ENCODE measurements at places on chromosomes 6 and 20. TPM values are rescaled to one million over a fixed set of nuclear protein-coding genes. Genes with fewer than 3 reads are reported as not detected.

- peaks cover 57% of the 10 kb centered on the region for H3K4me1 ChIP-seq
- H3K36me3 ChIP-seq, result peaks cover 1% of the 10 kb centered on the region
- no peak overlapping the region for H3K4me3 ChIP-seq
- H3K27ac ChIP-seq, result no peak overlapping the region
- H3K27me3 ChIP-seq, result no peaks in the 10 kb centered on the region
Measured at GRCh38 chr6:148819852-148820251, 73.0 kb downstream of the UST start.

- H3K27me3 ChIP-seq, result no peaks in the 10 kb centered on the region
- no peak overlapping the region for H3K27ac ChIP-seq
- no peaks in the 10 kb centered on the region for H3K36me3 ChIP-seq
- H3K4me1 ChIP-seq, result no peaks in the 10 kb centered on the region
- no peak for DNase-seq
Measured at GRCh38 chr6:14770572-14770971, 475.3 kb upstream of the JARID2 start.

DNA sequence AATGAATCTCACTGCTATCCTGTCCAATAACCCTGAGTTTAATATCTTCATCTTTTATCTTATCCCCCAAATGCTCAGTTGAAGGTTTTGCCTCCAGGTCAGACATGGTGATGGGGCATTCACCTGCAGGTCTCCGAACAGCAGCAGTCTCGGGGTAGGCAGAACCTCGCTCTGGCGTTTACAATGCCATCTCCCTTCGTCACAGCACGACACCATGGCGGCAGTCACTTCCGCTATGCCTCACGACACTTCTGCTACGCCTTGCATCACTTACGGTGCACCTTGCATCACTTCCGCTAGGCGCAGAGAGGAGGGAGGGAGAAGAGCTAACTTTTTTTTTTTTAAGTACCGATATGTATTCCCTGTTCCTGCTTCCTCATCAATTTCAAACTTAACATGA lies 194.9 kb downstream of the BCAS1 start:
- H3K27me3 ChIP-seq, result peaks cover 6% of the 10 kb centered on the region
- H3K27ac ChIP-seq, result peak overlapping the region; percentile 6
- no peak overlapping the region for H3K4me3 ChIP-seq
- H3K36me3 ChIP-seq, result no peaks in the 10 kb centered on the region
- H3K4me1 ChIP-seq, result peaks cover 58% of the 10 kb centered on the region

GRCh38 chr6:147758303-147758702 lies 249.8 kb downstream of the SAMD5 start:
- H3K4me3 ChIP-seq, result no peak overlapping the region
- DNase-seq, result no peak
- no peaks in the 10 kb centered on the region for H3K36me3 ChIP-seq

- no peaks in the 10 kb centered on the region for H3K36me3 ChIP-seq
- H3K4me3 ChIP-seq, result no peak overlapping the region
- peaks cover 20% of the 10 kb centered on the region for H3K4me1 ChIP-seq
- DNase-seq, result no peak
Measured at GRCh38 chr6:16425881-16426615, 187.7 kb downstream of the GMPR start.

DNA sequence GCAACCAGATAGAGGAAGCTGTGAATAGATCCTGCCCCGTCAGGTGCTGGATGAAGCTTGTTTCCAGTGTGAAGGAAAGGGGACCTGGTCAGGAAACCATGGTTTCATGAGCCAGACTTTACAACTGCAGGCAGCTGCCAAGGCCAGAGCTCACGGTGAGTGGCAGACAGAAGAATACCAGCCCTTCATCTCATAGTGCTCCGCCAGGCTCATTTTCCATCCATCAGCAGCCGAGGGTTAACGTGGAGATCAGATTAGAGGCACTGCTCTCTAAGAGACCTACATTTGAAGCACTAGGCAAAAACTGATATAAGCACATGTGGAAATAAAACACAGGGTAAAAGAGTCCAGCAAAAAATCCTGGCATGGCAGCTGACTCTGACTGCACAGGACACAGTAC lies 172.4 kb downstream of the CD24 start:
- peaks cover 14% of the 10 kb centered on the region for H3K4me1 ChIP-seq
- H3K36me3 ChIP-seq, result no peaks in the 10 kb centered on the region
- no peak for DNase-seq
- no peak overlapping the region for H3K27ac ChIP-seq
- peaks cover 5% of the 10 kb centered on the region for H3K27me3 ChIP-seq

GRCh38 chr6:42726485-42727086 lies 4.2 kb upstream of the PRPH2 start:
- peaks cover 17% of the 10 kb centered on the region for H3K4me1 ChIP-seq
- no peaks in the 10 kb centered on the region for H3K36me3 ChIP-seq
- no peaks in the 10 kb centered on the region for H3K27me3 ChIP-seq
- H3K27ac ChIP-seq, result peak overlapping the region; percentile 98
- H3K4me3 ChIP-seq, result peak overlapping the region; percentile 100

- peaks cover 84% of the 10 kb centered on the region for H3K27me3 ChIP-seq
- DNase-seq, result peak; percentile 12
- peaks cover 26% of the 10 kb centered on the region for H3K4me1 ChIP-seq
- H3K36me3 ChIP-seq, result no peaks in the 10 kb centered on the region
- peak overlapping the region; percentile 50 for H3K4me3 ChIP-seq
Measured at GRCh38 chr6:27668442-27669294, 195.8 kb upstream of the ZNF184 start.

DNA sequence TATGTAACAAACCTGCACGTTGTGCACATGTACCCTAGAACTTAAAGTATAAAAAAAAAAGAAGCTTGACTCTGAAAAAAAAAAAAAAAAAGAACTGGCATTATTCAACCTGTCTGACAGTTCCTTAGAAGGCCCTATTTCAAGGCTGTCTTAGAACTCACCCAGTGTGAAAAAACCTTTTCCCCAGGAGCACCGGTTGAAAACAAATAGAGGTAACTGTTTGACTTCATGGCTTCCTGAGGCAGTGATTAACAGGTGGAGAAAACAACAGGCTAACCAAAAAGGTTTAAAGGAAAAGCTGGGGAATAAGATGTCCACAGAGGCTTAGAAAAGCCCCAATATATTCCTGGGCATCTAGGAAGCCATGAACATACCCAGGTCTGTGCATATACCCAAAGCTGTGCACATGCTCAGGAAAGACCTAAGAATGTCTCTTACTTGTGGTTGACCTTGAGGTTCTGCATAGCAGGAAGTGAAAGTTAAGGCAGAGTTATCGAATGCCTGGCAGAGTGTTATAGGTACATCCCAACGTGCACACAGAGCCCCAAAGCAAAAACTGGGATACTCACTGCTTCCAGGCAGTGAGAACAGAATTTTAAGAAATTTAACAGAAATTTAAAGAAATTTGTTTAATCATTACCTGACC lies 7.0 kb downstream of the UQCC1 start:
- peaks cover 30% of the 10 kb centered on the region for H3K36me3 ChIP-seq
- H3K27me3 ChIP-seq, result no peaks in the 10 kb centered on the region
- no peak for DNase-seq
- H3K27ac ChIP-seq, result no peak overlapping the region
- H3K4me1 ChIP-seq, result peaks cover 8% of the 10 kb centered on the region

DNA sequence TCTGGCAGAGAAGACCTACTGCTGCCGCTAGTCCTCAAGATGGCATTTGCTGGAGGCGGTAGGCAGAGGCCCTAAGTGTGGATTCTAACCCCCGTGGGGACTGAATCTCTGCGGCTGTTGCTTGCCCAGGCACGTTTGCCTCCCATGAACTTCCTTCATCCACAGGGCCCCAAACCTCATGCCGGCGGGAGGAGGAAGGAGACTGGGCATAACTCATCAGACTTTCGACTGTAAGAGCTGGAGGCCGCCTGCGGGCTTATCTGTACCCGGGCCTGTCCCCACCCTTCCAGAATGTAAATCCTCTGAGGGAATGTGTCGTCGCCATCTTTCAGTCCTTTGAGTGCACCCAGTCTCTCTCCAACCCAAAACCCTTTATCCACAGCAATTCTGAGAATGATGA lies 990 bp downstream of the ZFP57 start:
- H3K36me3 ChIP-seq, result no peaks in the 10 kb centered on the region
- peak overlapping the region; percentile 85 for H3K4me3 ChIP-seq
- H3K27me3 ChIP-seq, result peaks cover 5% of the 10 kb centered on the region
- no peak for DNase-seq
- peaks cover 3% of the 10 kb centered on the region for H3K4me1 ChIP-seq

DNA sequence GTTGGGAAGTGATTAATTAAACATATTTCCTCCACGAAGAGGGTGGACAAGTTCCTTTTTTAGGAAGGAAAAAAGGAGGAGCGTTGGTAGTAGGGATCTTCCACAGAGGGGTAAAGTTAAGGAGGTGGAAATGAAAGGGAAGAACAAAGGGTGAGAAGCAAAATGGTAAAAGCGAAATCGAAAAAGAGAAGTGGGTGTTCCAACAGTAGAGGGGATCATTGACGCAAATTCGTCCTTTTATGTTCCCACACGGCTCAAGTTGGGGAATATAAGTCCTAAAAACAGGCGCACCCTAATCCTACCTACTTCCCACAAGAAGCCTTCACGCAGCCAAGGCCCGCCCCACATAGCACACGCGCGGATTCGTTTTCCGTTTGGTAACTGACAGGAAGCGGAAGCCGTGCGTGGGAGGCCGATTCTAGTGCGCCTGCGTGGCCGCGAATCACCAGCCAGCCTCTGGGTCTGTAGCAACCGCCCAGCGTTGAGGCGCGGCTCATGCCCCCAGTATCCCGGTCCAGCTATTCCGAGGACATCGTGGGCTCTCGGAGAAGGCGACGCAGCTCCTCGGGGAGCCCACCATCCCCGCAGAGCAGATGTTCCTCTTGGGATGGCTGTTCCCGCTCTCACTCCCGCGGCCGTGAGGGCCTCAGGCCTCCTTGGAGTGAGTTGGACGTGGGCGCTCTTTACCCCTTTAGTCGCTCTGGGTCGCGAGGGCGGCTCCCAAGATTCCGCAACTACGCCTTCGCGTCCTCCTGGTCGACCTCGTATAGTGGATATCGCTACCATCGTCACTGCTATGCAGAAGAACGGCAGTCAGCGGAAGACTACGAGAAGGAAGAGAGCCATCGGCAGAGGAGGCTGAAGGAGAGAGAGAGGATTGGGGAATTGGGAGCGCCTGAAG lies at the start of gene NKAPL:
Gene NKAPL (plus strand): TSS at position 421 of the 901 bp plus-strand sequence. CDS start 75 bp downstream, at position 496.
- H3K27me3 ChIP-seq, result peaks cover 2% of the 10 kb centered on the region
- peaks cover 16% of the 10 kb centered on the region for H3K4me1 ChIP-seq
- DNase-seq, result peak; percentile 66
- H3K4me3 ChIP-seq, result peak within 1 kb of the TSS; percentile 80
- H3K36me3 ChIP-seq, result no peaks in the 10 kb centered on the region
- H3K27ac ChIP-seq, result peak within 1 kb of the TSS; percentile 56

GRCh38 chr6:110183292-110183885 lies 3.2 kb downstream of the CDC40 start:
- H3K36me3 ChIP-seq, result no peaks in the 10 kb centered on the region
- no peak overlapping the region for H3K27ac ChIP-seq
- peaks cover 4% of the 10 kb centered on the region for H3K27me3 ChIP-seq
- H3K4me3 ChIP-seq, result no peak overlapping the region
- peaks cover 20% of the 10 kb centered on the region for H3K4me1 ChIP-seq

DNA sequence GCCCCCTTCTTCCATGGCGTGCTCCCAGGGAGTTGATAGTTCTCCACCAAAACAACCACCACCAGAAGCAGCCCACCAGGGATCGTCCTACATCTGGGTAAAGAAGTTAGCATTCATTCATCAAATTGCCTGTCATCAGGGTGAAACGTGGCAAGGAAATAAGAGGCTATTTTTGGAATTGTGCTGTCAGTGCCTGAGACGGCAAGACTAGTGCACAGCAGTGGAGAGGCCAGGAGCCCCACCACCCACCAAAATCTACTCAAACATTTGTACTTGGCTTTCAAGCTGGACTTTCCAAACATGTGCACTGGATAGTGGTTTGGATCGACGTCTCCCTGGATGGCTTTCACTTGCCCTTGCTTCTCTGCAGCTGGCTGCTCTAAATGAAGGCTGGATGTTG lies 44.8 kb downstream of the TXNDC5 start:
- DNase-seq, result no peak
- H3K27ac ChIP-seq, result no peak overlapping the region
- no peak overlapping the region for H3K4me3 ChIP-seq
- H3K36me3 ChIP-seq, result no peaks in the 10 kb centered on the region

- DNase-seq, result peak; percentile 48
- peaks cover 3% of the 10 kb centered on the region for H3K4me1 ChIP-seq
- H3K27me3 ChIP-seq, result no peaks in the 10 kb centered on the region
Measured at GRCh38 chr20:40741507-40742106, 52.6 kb upstream of the MAFB start.

DNA sequence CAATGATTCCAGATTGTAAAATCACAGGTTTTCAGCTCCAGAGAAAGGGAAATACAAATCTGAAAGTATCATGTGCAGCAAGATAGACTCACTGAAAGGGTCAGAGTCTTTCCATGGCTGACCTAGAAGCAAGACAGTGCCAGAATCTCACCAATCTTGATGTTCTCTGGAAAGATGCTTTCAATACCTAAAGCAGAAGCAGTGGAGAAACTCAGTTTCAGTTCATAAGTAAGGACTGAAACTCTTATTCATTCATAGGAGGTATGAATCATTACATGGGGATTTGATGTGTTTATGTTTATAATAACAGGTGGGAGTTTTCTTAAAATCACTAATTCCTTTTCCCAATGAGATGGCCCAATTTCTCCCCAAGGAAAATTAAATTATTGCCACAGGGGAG lies 42.5 kb downstream of the SLC2A12 start:
- H3K27me3 ChIP-seq, result peaks cover 2% of the 10 kb centered on the region
- no peaks in the 10 kb centered on the region for H3K4me1 ChIP-seq
- no peak overlapping the region for H3K4me3 ChIP-seq

DNA sequence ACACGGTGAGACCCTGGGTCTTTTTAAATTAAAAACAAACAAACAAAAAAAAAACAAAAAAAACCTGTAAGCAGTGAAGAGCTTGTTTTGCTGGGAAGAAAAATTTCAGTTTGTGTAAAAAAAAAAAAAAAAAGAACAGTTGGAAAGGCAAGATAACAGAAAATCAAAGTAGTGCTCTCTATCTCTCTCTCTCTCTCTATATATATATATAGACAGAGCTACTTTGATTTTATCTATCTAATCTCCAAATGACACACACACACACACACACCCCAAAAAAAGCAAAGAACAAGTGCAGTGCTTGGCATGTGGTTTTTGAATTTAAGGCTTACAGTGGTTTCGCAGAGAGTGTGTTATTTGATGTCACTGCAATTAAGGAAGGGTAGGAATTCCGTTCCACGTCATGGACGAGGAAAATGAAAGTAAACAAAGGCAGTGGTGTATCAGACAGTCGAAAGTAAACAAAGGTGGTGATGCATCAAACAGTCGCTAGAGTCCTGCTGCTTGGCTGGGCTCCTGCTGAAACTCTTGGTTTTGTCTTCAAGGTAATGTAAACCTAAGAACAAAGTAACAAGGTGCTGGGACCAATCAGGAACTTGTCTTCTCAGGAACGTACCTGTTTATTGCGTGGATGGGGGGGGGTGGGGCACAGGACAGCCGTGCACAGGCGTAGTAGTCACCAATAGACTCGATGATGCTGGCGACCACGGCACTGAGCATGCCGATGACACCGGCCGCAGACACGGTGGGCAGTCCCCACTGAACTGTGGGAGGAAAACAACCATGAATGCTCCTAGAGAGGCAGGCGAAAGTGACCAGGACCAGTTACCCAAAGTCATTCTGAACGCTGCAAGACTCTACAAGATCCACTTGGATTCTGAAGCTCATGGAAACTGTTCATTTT lies 131.8 kb downstream of the SLC23A2 start:
- H3K27me3 ChIP-seq, result no peaks in the 10 kb centered on the region
- peaks cover 3% of the 10 kb centered on the region for H3K4me1 ChIP-seq
- peaks cover 25% of the 10 kb centered on the region for H3K36me3 ChIP-seq
- H3K4me3 ChIP-seq, result no peak overlapping the region

Gene EIF2S2
- 19.9 TPM for polyA plus RNA-seq

Gene BCAS1
- polyA plus RNA-seq, result 0.57 TPM

Gene NRSN1
- polyA plus RNA-seq, result not detected

Gene OPRL1
- 0.73 TPM for polyA plus RNA-seq

Gene ZSWIM3
- polyA plus RNA-seq, result 1.2 TPM
